Dorsolateral prefrontal cortex (tissue), 122 donors: ENCODE measurements at places on chromosomes 2 and 18.
A peak's percentile ranks its signal among the peaks of the same experiment; 100 is the strongest.

DNA sequence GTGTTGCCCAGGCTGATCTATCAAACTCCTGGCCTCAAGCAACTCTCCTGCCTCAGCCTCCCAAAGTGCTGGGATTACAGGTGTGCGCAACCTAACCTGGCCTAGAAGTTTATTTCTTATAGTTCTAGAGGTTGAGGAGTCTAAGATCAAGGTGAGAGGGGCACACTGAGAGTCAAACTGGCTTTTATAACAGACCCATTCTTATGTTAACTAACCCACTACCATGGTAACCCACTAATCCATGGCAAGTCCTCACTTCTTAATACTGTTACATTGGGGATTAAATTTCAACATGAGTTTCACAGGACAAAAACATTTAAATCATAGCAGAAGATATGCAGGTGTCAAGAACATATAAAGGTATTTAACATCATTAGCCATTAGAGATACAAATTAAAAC, 50.6 kb downstream of the MDH1 start:
- DNase-seq, result no peak

DNA sequence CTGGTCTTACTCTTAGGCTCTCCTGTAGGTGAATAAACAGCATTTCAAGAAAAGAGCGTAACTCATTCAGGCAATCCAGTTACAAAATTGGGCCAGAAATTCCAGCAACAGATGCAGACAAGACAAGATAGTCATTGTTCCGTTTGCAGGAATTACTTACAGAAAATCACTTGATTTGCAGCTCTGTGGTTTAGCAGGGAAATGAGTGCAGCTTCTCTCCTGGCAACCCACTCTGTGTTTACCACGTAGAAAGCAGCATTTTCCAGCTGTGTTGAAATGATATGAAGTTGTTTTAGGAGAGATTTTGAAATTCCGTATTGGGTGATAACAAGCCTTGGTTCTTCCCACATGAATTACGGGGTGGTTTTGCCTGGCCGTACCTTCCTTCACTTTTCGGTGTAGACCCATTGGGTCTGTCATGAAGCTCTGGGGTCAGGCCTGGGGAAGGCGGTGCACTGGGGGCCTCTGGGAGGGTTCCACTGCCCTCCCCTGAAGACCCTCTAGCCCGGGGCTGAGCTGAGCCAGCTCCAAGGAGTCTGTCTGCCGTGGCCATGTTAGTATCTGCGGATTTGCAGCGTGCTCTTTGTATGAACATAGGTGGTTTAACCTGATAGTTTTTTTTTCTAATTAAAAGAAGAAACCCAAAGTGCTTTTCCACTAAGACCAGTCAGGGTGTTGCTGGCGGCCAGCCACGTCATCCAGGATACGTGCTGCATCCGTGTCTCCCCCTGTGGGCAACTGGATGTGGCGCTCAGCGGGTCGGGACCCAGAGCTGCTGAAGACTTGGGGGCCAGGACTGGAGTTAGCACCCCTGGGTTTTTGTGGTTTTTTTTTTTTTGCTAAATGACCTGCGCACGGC, 58.9 kb upstream of the KCNG2 start:
- DNase-seq, result no peak

DNA sequence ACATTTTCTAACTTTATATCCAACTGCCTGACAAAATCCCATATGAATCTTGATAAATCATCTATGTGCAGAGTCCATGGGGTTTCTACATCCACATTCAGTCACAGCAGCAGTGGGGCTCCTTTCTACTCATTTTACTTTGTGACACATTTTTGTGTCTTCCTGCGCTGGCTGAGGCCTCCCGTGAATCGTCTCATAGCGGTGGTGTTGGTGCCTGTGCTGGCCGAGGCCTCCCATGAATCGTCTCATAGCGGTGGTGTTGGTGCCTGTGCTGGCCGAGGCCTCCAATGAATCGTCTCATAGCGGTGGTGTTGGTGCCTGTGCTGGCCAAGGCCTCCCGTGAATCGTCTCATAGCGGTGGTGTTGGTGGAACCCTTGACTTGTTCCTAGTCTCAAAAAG, 17.0 kb downstream of the SNED1 start:
- peak; percentile 27 for DNase-seq

- no peak for DNase-seq
Observed at GRCh38 chr2:218879776-218880101, 913 bp upstream of the WNT10A start.

DNA sequence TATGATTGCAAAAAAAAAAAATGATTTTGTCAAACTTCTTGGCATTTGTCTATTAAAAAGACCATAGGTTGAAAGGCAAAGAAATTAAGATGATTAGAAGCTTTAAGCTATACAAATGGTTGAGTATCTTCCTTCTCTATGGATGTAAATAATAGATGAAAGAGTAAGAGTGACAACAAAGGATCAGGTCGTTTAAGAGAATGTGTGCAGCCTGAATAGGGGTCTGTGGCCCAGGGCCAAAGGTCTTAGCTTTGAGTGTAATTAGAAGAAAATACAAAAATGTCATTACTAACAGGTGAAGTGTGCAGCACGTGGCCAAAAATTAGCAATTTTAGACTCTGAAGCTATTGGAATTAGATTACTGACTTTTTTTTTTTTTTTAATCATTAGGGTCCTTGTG, 122.4 kb downstream of the GREB1L start:
- no peak for DNase-seq

- DNase-seq, result no peak
Observed at GRCh38 chr18:9013926-9014373, 88.5 kb upstream of the NDUFV2 start.

DNA sequence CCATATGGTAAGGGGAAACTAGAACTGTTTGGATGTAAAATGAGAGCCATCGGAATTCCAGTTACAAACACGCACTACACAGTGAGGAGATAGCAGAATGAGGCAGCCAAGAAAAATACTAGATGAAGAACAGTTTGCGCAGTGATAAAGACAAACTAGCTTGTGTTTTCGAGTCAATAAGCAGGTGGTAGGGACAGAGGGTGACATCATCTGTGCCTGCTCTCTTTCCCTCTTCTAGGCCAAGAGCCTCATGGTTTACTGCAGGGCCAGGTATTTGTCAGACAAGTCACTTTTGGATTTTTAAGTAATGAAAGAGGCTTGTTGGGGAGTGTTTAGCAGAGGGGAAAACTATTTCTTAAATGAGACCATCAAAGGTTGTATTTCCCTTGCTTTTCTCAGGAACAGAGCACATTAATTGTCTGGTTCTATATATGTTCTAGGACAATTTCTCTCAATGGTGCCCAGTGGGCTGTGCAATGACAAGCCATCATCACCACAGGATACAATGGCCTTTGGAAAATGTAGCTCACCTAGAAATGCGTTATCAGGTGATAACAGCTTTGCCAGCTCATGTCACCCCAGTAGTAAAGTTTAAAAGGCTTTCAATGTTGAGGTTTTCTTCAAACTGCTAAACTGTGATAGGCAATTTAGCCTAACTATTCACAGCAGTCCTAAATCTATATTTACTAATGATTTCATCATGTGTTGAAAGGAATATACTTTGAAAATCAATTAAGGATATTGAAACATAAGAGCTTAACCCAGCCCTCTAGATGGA, 1210.3 kb upstream of the ZEB2 start:
- DNase-seq, result no peak

DNA sequence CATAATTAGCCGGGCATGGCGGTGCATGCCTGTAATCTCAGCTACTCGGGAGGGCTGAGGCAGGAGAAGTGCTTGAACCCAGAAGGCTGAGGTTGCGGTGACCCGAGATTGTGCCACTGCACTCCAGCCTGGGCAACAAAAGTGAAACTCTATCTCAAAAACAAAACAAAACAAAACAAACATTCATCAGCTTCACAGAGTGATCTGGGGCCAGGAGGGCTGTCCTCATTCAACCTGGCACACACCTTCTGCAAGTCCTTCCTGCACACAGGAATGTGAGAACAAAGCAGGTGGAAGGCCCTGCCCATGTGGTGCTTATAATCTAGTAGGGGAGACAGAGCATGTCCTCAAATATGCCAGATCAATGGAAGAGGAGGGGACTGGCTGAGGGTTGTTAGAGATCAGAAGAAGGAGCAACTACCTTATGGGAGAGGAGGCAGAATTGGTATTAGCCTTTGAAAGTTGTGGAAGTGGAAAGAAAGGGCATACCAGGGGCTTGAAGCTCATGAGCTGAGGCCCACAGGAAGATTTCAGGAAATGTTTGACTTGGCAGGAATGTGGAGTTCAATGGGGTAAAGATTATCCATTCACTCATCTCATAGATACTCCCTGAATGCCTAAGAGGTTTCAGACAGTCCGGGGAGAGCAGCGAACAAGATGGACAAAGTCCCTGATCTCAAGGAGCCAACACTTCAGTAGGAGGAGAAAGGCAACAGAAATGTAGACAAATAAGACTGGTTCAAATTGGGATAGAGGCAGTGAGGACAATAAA, 155.3 kb upstream of the SIX3 start:
- DNase-seq, result no peak

- DNase-seq, result no peak
Observed at GRCh38 chr2:23568211-23568610, 183.2 kb downstream of the KLHL29 start.

DNA sequence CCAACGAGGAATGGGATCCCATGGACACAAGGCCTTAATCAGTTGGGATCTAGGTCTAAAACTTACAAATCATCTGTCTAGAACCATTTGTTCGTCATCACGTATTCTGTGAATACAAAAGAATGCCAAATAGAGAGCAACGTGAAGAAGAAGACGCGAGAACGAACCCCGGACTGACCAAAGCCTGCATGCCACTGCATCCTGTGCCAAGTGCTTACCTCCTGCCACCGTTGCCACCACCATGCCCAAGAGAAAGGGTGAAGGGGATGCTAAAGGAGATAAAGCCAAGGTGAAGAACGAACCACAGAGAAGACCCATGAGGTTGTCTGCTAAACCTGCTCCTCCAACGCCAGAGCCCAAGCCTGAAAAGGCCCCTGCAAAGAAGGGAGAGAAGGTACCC, 30.2 kb downstream of the ITSN2 start:
- DNase-seq, result no peak

DNA sequence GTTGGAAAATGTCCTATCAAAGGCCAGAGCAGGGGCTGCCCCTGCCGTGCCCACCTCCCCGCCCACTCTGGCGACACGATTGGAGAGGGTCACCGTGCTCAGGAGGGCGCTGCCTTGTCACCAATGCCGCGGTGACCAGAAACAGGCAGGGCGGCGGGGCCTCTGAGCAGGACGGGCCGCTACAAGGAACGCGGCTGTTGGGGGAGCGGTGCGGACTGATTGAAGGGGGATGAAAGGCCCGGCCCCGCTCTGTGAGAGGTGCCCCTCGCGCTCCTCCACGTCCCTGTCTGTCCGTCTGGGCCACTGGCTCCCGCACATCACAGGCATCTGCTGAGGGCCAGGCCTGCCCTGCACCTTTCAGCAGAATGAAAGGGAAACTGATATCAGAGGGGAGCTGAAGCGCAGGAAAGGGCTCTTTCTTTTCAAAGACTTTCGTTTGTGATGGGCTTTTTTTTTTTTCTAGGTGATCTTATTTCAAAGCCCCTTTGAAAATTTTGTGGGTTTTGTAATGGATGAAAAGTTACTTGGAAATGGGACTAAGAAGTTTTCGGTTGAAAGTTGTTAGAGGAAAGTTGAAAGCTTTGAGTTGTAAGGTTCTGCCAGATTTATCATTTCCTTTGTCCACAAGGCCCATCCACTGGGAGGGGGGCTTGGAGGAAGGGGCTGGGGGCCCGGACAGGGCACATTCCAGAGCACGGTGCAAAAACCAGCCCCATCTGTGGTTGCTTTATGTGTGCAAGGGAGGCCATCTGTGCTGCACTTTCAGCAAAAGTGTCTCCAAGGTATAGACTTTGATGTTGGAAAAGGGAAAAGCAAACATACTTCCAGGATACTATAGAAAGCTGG, 244.2 kb downstream of the KLHL29 start:
- DNase-seq, result no peak

DNA sequence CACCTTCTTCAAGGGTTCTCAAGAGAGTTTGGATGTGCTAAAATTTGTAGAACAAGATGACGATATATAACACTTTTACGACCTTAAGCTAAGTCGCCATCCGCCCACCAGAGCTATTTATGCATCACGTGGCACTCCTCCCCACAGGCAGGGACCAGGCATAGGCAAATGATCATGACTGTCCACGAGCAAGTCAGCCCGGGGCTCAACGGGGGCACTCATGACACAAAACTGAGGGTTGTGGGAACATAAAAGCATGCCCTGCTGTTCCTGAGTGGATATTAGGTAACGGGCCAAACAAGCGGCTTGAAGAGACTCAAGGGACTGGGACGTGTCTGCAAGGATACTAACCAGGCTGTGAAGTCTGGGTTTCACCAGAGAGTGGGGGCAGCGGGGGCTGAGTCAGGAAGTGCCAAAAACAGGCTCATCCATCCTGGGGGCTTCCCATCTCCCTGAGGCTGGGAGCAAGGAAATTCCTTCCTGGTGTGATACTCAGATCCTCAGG, 58.1 kb downstream of the FAM178B start:
- DNase-seq, result peak; percentile 58

GRCh38 chr18:44409515-44409914, 271.2 kb upstream of the SETBP1 start:
- DNase-seq, result no peak

GRCh38 chr18:50982086-50982801, 14.4 kb downstream of the ELAC1 start:
- DNase-seq, result no peak

- DNase-seq, result peak; percentile 71
Observed at GRCh38 chr2:127052057-127052770, 54.7 kb downstream of the BIN1 start.

DNA sequence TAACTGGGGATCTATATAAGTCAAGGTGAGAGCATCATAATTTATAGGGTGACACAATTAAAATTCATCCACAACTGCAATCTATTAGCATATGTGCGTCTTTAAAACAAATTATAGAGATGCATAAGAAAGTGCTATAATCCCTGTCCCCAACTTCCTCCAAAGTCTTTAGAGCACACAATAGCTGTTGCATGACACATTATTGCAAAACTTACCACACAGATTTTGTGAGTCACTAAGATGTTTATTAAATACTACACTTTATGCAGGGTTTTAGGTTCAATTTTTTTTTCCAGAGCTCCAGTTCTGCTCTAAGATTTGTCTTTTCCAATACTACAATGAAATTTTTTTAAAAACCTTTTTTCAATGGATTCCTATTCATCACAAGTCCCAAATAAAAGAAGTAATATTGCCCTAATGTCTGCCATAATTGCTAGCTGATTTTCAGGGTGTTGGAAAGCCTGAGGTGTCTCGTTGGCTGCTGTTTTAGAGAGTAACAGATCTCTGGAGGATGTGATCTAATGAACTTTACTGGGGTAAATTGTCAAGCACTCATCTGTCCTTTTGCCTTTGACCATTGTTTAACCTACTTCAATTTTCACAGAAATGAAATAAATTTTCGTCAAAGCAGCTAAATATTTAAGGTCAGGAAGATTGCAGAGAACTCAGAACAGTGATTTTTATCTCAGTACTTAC, 250.5 kb upstream of the NETO1 start:
- no peak for DNase-seq

DNA sequence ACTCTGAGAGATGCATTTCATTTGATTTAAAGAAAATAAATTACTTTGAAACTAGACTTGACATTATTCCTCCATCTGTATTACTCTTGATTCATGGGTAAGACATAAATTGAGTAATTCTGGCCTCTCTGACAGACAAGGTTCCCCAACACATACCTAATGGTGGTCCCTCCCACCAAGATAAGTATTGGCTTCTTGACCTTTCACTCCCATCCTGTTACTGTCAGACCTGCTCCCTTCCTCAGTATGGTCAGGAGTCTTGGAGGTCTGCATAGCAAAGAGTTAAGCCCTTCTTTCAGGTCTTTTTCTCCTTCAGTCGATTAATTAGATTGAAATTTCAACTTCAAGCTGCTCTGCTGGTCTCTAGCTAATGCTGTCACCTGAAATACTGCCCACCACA, 42.2 kb upstream of the ACVR1 start:
- no peak for DNase-seq
